ENCODE measurements at places on chromosomes 2 and 18.

DNA sequence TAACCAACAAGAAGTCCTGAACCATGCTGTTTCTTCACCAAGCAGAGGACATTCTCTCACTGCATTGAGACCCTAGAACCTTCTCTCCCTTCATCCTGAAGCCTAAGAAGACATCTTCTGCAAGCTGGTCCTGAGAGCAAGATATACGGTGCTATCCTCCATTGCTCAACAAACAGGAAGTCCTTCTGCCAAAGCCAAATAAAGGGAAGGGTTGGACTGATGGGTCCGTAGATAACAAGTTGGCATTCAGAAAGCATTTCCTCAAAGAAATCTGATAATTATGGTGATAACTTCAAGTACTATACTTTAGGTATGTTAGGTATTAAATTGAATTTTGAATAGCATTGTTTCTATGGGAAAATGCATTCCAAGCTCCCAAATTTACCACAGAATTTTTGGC lies 23.3 kb downstream of the GRB14 start:
- DNase-seq, result no peak

DNA sequence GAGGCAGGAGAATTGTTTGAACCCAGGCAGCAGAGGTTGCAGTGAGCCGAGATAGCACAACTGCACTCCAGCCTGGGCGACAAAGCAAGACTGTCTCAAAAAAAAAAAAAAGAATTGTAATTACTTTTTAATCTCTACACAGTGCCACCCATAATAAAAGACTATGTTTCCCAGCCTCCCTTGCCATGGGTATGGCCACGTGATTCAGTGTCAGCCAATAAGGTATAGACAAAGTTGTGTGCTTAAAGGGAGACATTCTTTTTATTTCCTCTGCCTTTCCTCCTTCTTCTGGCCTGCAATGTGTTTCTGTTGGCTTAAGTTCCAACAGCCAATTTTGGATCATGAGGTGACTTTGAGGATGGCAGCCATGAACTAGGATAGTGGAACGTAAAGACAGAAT lies 406.9 kb downstream of the LNPK start:
- no peak for DNase-seq

- no peak for DNase-seq
Observed at GRCh38 chr2:130307850-130308249, 34.8 kb upstream of the IMP4 start.

DNA sequence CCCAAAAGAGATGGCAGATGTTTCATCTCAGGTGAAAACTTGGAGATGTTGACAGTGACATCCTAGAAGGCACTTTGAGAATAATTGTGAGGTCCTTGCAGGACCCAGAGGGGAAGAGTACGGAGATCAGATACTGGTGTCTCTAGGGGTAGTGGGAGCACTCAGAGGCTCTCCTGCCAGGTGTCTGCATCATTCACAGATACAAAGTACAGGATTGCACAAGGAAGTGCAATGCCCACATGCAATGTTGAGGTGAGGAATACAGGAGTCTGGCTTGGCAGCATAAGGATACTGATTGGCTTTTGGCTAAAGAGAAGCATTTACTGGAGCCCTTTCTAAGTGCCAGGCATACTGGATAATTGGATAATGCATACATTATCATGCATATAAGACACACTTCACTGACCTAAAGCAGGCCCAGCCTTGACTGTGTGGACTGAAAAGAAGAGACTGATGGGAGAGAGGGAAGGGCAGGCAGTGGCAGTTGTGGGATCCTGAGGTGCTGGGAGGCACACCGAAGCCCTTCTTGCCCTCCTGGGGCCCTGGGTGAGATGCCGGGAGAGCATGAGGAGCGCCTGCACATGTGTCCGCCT lies 31.0 kb upstream of the NCKAP5 start:
- no peak for DNase-seq

GRCh38 chr2:157261199-157261782 lies 3.8 kb downstream of the GALNT5 start:
- no peak for DNase-seq

GRCh38 chr2:144441711-144442141 lies 78.2 kb downstream of the ZEB2 start:
- DNase-seq, result no peak

GRCh38 chr2:62447411-62447810 lies 58.6 kb downstream of the TMEM17 start:
- no peak for DNase-seq

DNA sequence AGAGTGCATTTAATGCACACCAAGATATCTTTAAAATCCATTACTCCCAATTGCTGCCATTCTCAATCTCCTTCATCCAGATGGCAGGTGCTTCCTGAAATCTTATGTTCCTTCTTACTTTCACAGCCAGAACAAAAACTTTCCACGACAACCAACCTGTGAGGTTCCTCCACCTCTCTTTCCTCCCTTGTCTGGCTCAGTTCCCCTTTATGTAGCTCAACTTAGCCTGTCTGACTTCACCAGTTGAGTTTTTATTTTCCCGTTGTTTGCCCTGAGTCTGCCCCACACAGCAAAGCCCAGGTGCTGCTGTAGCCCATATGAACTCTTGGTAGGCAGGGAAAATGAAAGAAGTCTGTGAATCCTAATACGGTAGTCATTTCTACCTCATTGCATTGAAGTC lies 112.5 kb downstream of the MREG start:
- DNase-seq, result no peak

GRCh38 chr2:84796798-84797197 lies 84.1 kb downstream of the TRABD2A start:
- no peak for DNase-seq

GRCh38 chr2:186170693-186171092 lies 315.4 kb upstream of the ZC3H15 start:
- no peak for DNase-seq

DNA sequence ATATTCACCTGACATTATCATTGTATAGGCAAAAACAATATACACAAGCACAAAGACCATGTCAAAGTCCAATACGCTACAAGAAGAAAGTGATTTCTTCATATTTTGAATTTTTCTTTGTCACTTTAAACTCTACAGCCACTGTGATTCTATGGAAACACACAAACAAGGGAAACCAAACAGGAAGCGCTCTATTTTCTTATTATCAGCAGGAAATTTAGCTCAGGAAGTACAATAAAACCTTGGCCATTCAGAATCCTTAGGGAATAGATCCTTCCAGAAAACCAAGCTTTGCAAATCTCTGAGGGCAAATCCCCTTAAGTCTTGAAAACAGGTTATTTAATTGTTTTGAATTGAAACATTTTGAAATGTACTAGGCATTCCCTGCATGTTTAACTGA lies 336.2 kb downstream of the EPHA4 start:
- no peak for DNase-seq

DNA sequence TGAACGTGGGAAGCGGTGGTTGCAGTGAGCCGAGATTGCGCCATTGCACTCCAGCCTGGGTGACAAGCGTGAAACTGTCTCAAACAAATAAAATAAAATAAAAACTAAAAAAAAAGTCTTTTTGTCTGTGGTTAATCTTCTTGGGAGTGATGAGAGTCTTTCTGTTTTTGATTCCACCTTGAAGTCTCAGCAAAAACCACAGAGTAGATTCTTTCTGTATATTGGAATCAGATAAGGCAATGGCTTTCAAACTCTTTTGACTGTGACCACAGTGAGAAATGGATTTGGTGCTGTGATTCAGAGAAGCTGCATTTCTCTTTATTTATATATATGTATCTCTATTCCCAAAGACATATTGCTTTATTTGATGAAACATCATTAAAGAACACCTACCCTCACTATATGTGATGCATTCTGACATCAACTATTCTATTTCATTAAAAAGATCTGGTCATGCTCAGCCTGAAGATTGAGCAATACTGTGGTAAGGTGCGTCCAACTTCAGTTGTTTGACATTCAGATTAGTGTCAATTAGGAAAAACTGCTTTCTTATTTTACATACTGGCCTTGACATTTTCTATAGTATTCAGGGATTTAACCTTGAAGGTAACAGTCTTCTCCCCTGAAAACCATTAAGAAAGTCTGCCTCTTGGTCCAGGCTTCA lies 15.6 kb downstream of the HRH4 start:
- no peak for DNase-seq

DNA sequence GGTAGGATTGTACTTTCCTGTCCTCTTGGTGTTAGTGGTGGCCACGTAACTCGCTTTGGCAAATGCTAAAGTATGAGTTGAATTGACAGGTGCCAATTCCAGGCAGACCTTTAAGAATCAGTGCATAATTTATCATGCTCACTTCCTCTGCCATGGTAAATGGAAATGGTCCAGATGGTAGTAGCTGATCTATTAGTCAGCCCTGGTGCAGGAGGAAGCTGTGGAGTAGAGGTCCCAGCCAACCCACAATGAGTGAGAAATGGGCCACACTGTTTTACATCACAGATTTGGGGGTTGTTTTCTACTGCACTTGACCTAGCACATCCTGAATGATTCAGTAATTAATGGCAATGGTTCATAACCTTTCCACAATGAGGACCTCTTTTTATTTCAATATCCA lies 104.4 kb downstream of the RGPD3 start:
- DNase-seq, result no peak

DNA sequence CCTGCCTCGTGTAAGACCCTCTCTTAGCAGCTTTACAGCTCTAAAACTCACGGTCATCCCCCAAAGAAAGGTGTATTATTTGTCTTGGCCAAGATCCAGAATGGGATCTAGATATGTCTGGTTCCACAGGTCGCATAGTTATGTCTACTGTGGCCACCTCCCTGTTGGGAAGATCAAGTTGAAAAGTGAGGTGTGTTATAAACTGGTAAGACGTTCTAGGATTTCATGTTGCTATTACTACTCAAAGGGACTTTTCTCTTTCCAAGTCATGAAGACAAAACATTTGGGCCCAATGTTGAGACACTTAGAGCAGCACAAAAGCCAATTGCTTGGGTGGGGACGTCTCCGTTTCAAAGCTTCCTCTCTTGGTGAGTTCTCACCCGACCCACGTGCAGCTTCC lies 766.0 kb downstream of the RNF144A start:
- no peak for DNase-seq

DNA sequence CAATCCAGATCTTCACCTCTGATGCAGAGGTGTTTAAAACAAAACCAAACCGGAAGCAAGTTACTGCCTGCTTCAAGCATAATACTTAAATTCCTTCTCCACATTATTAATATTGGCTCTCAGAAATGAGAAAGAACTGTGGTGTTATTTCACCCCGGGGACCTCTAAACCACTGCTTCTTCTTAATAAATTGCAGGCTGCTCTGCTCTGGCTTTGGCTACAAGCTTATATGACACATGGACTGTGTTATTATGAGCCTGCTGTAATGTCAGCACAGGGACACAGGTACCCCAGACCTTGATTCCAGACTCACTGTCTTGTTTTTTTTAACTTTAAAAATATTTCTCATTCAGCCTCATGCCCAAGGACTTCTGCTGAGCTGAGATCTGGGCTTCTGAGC lies 45.1 kb downstream of the ST6GAL2 start:
- no peak for DNase-seq

DNA sequence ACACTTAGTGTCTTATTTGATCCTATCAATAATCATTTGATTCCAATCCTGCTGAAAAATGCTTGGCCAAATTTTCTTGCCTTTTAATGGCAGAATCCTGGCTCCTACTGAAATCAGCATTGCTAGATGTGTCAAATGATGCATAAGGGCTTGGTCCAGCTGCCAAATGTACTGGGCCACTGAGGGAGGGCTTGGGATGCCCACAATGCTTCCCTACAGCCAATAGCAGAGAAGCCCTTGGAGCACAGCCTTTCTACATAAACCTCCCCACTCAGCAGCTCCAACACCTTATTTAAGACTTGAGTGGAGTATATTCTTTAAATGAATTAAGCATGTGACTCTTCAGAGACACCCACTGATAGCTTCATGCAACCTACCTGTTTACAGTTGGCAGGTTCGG lies 3.6 kb downstream of the ALK start:
- no peak for DNase-seq

DNA sequence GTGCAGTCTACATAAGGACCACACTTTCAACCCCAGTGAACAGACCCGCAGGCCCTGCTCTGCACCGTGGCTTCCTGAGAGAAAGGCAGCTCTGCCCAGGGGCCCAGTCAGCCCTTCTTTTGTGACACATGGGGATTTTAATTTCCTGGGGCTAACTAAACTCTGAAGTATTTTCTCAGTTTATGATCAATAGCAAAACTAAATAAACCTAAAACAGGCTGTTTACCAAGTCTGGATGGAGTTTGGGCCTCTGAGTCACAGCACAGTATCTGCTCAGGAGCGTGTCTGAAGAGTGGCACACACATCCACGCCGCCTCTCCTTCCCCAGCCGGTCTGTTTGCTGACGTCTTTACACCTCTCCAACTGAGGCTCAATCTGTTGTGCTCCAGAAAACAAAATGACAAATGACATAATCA lies 72.3 kb downstream of the LDLRAD4 start:
- DNase-seq, result no peak

DNA sequence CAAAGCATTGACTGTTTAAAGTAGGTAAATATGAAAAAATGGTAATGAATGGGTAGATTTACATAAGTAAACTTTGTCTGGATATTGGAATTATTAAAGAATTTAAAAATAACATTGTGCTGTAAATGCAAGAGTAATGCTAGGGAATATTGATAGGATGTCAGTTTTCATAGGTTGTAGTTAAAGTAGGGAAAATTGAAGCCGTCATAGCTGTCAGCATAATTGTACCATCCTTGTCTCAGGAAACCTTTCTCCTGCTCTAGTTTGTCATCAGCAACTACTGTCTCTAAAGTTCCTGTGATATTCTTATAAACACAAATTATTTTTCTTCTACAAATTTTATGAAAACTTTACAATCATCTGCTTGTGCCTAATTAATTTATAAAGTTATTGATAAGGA lies 10.1 kb upstream of the SPAG16 start:
- DNase-seq, result no peak

DNA sequence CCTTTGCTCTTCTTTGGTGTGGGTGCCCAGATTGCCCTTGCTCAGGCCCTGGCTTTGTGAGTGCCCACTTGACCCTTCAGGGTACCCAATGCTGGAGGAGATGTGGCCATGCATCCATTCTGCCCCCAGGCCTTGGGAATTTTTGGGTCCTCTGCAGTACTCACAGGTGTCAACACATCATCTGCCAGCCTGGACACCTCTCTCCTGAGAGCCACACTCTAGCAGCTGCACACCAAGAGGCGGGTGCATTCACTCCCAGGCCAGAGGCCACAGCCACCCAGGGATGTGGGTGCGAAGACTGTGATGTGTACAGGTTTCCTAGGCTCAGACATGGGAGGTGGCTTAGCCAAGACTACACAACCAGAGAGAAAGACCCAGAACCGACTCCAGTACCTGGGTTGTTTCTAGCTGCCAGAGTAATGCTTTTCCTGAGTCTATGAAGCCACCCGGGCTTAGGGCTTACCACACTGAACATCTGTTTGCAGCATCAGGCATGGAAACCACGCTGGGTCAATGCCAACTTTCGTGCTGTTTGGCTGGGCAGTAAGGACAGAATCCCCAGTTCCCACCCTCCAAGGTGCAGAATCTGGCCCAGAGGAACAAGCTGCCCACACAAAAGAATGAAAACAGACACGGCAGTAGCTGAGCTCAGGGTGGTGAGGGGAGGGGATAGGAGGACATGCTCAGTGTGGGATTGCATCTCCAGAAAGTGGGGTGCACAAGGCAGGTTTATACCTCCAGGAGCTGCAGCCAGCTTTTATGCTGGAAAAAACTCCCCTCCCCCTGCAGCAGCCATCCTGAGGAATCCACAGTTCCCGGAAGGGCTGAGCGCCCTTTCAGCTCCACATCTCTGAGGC lies 40.1 kb downstream of the KCNF1 start:
- DNase-seq, result no peak
